ENCODE measurements at places on chromosomes 13 and 19.

- DNase-seq = no peak
Observed at GRCh38 chr13:52599037-52599847, 43.0 kb upstream of the HNRNPA1L2 start.

- no peak for DNase-seq
Observed at GRCh38 chr19:50831026-50831396, 2.4 kb downstream of the KLK15 start.

GRCh38 chr13:30526612-30527495, 61.1 kb upstream of the HMGB1 start:
- DNase-seq = peak; percentile 3

DNA sequence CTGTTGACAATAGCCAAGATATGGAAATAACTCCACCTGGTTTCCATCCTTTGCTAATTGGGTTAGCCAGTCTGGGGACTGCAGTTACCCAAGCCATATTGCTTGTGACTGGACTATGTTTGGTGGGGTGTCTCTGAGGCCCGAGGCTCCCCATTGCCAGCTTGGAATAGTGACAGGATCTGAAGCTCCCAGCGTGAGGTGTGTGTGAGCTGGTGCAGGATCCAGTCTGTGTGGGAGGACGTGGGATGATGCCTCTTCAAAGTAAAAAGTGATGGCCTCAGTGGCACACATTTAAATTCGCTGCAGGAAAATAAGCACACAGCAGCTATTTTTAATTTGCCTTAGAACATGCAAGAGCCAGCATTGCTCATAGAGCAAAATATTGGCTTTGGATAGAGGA, 75.0 kb downstream of the TEX26 start:
- no peak for DNase-seq

DNA sequence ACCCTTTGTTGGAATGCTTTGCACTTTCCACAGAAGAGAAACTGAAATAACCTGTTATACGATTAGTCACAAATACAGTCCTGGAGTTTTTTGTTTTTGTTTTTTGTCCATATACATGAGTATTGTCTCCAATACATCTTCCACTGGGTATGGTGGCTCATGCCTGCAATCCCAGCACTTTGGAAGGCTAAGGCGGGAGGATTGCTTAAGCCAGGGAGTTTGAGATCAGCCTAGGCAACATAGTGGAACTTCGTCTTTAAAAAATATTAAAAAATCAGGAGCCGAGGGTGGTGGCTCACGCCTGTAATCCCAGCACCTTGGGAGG, 25.0 kb downstream of the AP2S1 start:
- DNase-seq = no peak

- no peak for DNase-seq
Observed at GRCh38 chr13:113405481-113406300, 41.8 kb upstream of the GRTP1 start.

DNA sequence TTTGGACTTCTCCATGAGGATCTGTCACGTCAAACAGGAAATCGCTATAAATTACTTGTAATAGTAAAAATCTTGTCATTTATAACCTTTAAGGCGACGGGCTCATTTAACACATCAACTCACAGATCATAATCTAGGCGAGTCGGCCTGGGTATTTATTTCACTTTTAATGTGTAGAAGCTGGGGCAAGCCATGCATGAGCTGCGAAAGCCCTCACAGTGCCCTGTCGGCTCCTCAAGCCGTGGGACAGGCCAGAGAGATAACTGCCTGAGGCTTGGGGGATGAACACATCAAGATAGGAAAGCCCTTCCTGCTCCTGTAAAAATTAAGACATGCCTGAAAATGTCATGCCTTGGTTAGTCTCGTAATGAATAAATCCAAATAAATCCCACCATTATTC, 30.8 kb downstream of the SOX1 start:
- DNase-seq = no peak

DNA sequence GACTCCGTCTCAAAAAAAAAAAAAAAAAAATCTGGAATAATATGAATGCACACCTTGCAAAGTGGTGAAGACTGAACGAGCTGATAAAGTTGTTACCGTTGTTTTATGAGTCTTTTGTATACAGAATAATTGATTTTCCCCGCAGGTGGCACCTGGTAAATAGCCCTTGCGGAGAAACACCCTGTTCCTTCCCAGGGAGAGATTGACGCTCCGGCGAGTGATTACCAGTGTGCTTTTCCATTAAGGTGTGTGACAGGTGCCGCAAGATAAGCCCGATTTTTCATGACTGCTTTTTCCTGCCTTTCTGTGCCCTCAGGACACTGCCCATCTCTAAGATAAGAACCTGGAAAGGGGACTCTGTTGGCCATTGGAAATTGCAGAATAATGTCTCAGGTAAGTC, 943 bp downstream of the ZNF302 start:
- DNase-seq = no peak

GRCh38 chr19:35908973-35909683, 1.0 kb upstream of the TYROBP start:
- no peak for DNase-seq

- no peak for DNase-seq
Observed at GRCh38 chr13:48404952-48405351, 8.0 kb downstream of the LPAR6 start.

- DNase-seq = no peak
Observed at GRCh38 chr13:44504116-44504515, 72.0 kb downstream of the TSC22D1 start.

GRCh38 chr13:39847336-39847735, 191.9 kb downstream of the COG6 start:
- DNase-seq = no peak

DNA sequence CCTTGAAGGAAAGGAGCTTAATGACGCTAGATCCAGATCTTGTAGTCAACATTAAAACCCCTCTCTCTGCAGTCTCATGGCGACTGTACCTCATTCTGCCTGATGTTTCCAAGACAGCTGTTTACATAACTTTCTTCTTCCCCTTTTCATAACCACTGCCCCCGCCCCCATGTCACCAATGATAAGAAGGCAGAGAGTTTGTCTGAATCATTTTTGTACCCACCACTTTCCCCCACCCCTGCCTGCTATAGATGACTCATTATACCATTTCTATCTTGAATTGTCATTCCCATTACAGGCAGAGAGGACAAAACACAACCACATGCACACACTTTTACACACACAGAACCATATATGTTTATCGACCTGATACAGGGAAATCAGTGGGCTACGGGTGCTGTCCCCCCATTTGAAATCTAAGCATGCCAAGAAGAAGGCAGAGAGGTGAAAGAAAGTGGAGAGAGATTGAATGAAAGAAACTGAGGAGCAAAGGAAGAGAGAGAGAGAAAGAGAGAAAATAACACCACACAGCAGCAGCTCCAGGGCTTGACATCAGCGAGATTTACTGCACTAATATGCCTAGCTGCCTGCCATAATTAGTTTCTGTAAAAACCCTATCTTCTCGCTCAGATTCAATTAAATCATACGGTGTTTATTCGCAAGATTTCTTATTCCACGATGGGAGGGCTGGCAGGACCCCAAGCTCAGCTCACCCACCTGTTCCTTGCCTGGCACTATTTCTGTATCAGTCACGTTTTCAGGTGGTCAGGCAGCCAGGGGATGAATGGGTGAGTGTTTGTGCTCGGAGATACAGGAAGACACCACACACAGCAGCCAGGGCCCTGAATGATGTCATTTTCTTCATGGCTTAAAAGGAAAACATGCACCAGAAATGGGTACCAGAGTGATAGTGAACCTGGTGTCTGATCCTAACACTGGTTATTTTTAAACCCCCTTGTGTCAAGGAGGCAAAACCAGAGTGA, 114.3 kb upstream of the SERP2 start:
- no peak for DNase-seq

- DNase-seq = no peak
Observed at GRCh38 chr13:20206698-20207235, 14.0 kb upstream of the GJB2 start.

- no peak for DNase-seq
Observed at GRCh38 chr19:43789029-43789428, 8.3 kb upstream of the KCNN4 start.

- DNase-seq = no peak
Observed at GRCh38 chr19:37986048-37986750, 79.2 kb downstream of the SIPA1L3 start.

- no peak for DNase-seq
Observed at GRCh38 chr19:7509625-7510024, 6.3 kb upstream of the ZNF358 start.

DNA sequence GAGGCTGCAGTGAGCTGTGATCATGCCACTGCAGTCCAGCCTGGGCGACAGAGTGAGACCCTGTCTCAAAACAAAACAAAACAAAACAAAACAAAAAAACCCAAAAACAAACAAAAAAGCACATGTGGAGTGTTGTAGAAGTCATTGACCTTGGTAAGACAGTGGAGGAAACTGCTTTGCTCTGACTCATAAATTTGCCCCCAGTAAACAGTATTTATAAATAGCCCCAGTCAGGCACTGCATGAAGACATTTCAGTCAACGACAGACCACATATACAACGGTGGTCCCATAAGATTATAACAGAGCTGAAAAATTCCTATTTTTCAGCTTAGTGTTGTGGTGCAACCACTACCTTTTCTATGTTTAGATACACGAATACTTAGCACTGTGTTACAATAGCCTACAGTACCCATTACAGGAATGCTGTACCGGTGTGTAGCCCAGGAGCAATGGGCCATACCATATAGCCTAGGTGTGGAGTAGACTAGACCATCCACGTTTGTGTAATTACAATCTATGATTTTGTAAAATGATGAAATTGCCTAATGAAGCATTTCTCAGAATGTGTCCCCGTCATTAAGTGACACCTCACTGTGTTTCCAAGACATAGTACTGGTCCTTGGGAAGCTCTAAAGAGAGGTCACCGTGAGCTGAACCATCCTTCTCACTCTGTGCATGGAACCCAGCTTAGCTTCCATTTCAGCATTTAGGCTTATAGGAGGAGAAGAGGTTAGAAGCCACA, 1.1 kb downstream of the ARL11 start:
- DNase-seq = no peak

GRCh38 chr19:39557811-39558623, 18.1 kb upstream of the EID2 start:
- DNase-seq = no peak

DNA sequence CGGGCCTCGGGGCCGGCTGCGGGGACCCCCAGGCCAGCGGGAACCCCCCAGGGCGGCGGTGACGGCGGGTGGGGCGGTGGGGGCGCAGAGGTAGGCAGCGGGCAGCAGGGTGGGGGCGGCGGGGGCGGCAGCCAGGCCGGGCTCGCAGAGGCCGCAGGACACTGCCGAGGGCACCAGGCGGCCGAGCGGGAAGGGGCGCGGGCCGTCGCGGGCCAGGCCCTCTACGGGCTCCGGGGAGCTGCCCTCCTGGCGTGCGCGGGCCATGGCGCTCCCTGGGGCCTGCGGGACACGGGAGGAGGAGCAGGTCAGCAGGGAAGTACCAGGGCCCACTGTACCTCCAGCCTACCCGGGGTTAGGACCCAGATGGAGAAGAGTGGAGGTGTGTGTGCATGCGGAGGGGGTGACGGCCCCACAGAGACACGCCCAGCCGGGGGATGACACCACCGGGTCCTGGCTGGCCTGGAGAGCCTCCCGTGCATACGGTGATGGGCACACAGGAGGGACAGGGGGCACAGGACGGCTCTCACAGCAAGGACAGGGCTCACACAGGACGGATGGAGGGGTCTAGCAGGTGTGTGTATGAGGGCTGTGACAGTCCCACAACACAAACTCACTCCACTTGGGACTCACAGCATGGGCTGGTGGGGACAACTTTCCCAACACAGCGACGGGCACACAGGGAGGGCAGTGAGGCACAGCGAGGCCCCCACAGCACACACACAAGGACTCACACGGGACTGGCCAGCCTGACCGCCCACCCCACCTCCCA, 2.6 kb downstream of the BBC3 start:
- DNase-seq = no peak

DNA sequence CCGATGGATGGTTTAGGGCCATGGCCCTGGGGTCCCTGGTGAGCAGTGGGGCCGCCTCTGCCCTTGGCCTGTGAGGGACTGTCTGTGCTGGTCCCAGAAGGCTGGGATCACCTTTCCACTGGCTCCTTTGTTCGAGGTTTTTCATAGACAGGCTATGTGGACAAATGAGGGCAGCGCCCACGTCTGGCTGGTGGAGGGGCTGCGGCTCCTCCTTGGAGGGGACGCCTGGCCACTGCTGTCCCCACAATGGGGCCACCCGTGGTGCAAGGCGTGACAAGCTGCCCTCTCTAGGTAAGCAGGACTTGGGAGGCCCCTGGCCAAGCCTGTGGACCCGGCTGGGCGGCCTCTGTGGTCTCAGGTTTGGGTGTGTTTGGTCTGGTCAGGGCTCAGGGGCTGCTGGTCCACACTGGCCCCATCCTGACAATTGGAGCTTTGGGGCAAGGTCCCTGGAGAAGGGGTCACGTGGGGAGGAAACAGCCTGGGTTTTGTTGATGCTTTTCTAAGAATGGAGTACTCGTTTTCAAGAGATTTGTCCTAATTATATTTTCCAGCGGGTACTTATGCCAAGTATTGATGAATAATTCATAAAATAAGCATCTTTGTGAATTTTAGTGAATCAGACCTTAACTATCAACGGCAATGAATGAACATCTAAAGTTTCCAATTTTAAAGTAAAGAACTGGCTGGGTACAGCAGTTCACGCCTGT, 33.3 kb downstream of the MCF2L start:
- no peak for DNase-seq

GRCh38 chr19:7970716-7971448, 27.4 kb upstream of the TIMM44 start:
- DNase-seq = no peak

DNA sequence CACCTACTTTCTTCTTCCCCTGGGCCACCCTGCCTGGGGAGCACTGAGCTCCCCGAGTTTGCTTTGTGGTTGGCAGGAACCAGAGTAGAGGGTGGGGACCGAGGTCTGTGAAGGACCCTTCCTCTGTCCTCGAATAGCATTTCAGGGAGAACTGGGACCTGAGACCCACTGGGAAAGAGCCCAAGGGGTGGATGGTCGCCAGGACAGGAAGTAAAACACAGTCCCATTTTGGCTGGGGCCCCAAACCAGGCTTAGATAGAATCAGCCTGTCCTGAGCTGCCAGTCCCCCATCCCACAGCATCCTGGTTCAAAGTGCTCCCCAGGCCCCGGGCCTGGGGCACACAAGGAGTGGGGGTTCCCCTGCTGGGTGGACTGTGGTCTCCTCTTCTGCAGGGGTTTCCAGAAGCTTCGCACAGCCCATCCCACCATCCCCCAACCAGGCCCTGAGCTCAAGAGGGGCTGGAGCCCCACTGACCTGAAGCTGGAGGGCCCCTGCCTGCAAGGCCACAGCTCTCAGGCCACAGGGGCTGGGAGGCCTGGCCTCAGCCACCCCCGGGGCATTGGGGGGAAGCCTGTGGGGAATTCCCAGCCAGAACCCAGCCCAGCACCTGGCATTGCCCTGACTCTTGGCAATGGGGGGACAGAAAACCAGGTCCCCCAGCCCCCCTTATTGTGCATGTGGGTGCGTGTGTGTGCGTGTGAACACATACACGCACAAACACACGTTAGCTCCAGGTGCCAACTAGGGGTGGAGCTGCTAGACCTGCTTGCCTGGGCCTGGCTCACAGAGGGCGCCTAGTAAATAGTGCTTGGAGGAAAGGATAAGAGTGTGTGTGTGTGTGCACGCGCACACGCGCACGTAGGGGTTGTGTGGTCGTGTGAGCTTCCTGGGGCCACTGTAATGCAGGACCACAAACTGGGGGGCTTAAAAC, 995 bp upstream of the MKNK2 start:
- DNase-seq = no peak

GRCh38 chr13:43089912-43090498, 66.6 kb downstream of the DNAJC15 start:
- no peak for DNase-seq
